ENCODE measurements at places on chromosomes 4 and X.

- peak; percentile 66 for DNase-seq
Measured at GRCh38 chrX:101550362-101550750, at the start of gene ARMCX1. TSS of gene ARMCX1 (plus strand) at chrX:101550547. CDS start at chrX:101552931, 2,384 bp downstream.

DNA sequence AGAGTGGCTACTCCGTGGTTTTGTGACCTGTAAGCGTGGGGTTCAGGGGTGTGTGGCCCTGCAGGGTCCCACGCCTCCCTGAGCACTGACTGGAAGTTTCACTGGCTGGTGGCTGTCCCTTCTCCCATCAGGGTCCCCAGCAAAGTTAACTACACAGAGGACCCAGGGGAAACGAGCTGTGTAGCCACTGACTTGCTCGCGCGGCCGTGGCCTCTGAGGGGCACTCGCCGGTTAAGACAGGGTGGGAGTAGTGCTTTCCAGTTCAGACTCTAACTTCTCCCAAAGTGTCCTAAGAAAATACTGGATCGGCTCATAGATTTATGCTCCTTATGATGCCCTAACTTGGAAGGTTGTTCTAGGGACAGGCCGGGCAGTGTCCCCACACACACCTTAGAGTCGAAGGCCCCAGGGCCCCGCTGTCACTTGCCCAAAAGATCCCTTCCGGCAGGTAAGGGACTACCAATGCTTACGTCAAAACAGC, 28.2 kb downstream of the NELFA start:
- peak; percentile 13 for DNase-seq

- DNase-seq = no peak
Measured at GRCh38 chr4:144411700-144412099, 234.3 kb upstream of the HHIP start.

DNA sequence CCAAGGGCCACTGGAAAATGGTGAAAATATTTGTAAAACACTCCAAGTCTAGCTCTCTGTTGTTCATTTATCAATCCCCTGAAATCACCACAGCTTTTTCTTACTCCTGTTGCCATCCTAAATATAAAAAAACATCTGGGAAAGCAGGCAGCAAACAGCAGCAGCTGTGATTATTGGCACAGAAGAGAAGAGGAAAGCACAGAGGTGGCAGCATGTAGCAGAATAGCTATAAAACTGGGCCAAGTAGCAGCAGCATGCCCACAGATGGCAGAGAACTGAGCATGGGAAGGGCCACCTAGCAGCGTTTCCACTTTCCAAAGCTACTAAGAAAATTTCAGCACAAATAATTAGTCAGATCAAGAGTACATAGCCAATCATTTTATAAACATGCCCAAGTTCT, 307.2 kb downstream of the SLC7A11 start:
- no peak for DNase-seq

DNA sequence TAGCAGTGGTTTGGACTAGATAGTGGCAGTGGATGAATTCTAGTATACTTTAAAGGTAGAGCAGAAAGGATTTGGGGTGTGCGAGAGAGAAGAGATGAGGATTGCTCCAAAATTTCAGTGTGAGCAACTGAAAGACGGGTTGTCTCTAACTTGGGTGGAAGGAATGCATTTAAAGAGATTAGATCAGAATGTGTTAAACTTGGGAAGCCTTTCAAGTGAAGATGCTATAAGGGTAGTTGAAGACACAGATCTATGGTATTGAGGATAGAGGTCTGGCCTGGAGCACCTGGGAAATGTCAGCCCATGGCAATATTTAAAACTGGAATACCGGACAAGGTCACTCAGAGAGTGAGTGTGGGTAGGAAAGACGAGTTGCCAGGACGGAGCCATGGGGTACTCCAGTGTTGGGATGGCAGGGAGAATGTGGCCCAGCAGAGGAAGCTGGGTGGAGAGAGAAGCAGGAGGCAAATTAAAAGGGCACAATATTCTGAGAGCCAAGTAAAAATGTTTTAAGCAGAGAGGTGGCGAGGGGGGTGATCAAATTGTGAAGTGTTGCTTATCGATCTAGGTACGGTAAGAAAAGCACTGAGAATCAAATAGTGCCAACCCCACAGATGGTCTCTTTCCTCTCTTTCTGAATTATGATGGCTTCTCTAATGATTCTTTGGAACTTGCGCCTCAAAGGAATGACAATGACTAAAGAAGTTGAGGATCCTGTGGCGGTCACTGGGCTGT, 50.5 kb downstream of the ENOPH1 start:
- no peak for DNase-seq

DNA sequence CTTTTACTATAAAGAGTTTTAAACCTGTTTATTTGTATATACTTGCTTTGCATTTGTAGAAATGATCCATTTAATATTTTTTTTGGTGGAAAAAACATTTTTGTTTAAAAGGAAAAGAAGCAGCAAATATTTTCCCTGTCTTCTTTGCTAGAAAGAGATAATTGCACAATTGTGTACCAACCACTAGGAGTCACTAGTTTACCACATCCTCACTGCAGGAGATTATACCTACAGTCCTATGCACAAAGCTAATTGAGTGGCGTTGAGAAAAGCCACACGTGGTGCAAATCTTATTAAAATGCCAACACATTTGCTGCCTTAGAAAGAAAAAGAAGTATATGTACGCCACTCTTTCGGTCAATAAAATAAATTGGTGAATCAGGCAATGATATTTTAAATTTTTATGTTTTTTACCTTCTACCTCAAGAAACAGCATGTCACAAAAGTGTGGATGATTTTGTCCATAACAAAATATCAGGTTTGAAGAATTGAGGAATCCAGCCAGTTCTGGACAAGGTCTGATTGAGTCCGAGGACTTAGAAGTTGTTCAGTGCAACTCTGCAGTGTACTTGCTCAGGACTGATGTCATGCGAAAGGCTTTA, 102.9 kb downstream of the GRXCR1 start:
- DNase-seq = no peak

DNA sequence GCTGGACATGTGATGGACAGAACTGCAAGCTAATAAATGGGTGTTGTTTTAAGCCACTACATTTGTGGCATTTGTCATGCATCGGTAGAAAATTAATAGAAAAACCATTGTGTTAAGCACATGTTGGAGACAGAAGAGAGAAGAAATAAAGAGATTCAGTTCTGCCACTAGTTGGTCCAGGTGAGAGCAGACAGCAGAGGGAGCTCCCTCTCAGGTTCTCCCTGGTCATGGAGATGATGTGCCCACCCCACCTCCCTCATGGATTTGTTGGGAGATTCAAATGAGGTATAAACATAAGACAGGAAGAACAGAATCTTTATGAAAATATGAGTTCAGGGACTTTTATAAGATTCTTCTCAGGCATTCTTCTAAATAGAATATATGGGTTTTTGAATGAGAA, 36.8 kb upstream of the OCIAD2 start:
- no peak for DNase-seq

GRCh38 chr4:43607400-43607799, 714.9 kb downstream of the GRXCR1 start:
- no peak for DNase-seq

- peak; percentile 77 for DNase-seq
Measured at GRCh38 chr4:158778712-158779111, 9.9 kb downstream of the FNIP2 start.

- peak; percentile 52 for DNase-seq
Measured at GRCh38 chr4:38565271-38566199, 98.5 kb upstream of the KLF3 start.

GRCh38 chr4:162162672-162163071, 1.1 kb downstream of the FSTL5 start:
- DNase-seq = no peak
